Stomach (tissue), 19 donors: ENCODE measurements at places on chromosomes 11 and 22. TPM values are rescaled to one million over a fixed set of nuclear protein-coding genes. Genes with fewer than 3 reads are reported as not detected.

DNA sequence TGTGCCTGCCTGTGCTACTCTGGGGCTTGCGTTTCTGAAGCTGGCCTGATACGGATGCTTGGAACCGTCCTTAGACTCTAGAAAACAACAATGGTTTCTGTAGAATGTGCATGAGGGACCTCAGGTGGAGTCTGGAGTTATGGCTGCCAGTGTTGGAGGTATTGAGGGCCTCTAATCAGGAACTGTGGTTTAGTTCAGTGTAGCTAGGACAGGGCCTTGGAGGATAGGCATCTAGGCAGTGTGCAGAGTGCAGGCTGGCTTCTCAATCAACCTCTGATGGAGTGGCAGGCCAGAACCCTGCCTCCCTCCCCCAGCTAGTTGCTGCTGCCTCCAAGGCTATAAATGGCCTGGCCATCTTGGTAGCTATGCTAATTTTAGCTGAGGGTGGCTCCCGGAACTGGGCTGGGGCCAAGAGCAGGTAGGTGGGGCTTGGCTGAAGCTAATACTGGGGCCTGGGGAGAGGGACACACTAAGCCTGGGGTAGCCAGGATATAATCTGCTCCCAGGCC, 4.0 kb downstream of the STIM1 start:
- H3K4me1 ChIP-seq = peaks cover 80% of the 10 kb centered on the region
- H3K36me3 ChIP-seq = no peaks in the 10 kb centered on the region
- DNase-seq = peak; percentile 73
- no peaks in the 10 kb centered on the region for H3K27me3 ChIP-seq

Gene ADORA2A
- 0.58 TPM for total RNA-seq

GRCh38 chr11:95524314-95525036, 265.1 kb downstream of the FAM76B start:
- no peaks in the 10 kb centered on the region for H3K4me1 ChIP-seq
- H3K27ac ChIP-seq = no peak overlapping the region
- no peaks in the 10 kb centered on the region for H3K27me3 ChIP-seq
- DNase-seq = peak; percentile 38
- H3K36me3 ChIP-seq = no peaks in the 10 kb centered on the region

DNA sequence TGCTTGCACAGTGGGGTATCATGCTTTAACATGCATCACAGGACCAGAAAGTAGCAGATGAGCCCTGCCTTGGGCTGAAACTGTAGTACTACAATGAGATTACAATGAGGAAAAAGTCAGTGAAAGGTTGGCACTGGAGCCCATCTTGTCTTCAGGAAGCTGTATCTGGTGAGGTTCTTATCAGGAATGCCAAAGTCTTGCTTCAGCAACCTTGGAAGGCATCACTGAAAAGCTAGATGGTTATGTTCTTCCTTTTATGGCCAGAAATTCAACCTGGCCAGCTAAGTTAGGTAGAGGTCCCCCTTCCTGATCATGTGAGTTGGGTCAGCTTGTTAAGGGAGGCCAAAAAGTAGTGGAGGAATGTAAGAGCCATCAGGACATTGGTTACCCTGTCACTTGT, 254.0 kb upstream of the FAT3 start:
- no peaks in the 10 kb centered on the region for H3K27me3 ChIP-seq
- H3K27ac ChIP-seq = no peak overlapping the region
- no peaks in the 10 kb centered on the region for H3K4me1 ChIP-seq
- no peaks in the 10 kb centered on the region for H3K36me3 ChIP-seq
- no peak for DNase-seq

Gene CHRM1
- 4.3 TPM for total RNA-seq

DNA sequence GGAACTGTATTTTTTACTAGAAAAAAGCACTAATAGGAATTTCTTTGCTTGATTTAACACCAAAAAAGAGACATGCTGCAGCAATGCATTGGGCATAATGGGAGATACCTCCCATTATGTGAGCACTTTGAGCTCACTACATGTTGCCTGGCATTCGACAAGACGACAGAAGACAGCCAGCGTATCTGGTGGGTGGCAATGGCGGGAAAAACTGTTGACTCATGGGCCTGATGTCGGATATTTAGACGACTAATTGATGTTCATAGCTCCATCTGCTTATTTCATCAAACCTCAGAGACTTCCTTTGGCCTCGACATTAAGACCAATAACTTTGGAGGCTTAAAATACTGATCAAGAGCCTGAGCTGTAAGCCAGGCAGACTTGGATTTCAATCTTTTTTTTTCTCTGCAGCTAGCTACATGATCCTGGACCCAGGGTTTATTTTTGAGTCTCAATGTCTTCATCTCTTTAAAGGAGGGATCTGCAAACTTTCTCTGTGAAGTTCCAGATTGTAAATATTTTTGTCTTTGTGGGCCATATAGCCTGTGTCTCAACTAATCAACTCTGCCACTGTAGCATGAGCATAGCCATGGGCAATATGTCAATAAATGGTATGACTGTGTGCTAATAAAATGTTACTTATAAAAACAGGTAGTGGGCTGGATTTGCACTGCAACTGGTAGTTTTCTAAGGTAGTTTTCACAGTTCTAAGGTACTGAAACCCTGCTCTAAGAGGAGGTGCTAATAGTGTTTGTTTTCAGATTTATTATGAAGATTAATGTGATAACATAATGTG, 375.1 kb downstream of the METTL15 start:
- H3K4me1 ChIP-seq = no peaks in the 10 kb centered on the region
- H3K36me3 ChIP-seq = no peaks in the 10 kb centered on the region
- no peak overlapping the region for H3K27ac ChIP-seq
- H3K4me3 ChIP-seq = no peak overlapping the region

Gene HTR3A
- not detected for total RNA-seq

- peaks cover 83% of the 10 kb centered on the region for H3K4me1 ChIP-seq
- DNase-seq = peak; percentile 52
- peaks cover 8% of the 10 kb centered on the region for H3K36me3 ChIP-seq
- no peaks in the 10 kb centered on the region for H3K27me3 ChIP-seq
- peak overlapping the region; percentile 26 for H3K4me3 ChIP-seq
- peak overlapping the region; percentile 60 for H3K27ac ChIP-seq
Measured at GRCh38 chr11:65591939-65592857, 3.4 kb downstream of the KCNK7 start.

DNA sequence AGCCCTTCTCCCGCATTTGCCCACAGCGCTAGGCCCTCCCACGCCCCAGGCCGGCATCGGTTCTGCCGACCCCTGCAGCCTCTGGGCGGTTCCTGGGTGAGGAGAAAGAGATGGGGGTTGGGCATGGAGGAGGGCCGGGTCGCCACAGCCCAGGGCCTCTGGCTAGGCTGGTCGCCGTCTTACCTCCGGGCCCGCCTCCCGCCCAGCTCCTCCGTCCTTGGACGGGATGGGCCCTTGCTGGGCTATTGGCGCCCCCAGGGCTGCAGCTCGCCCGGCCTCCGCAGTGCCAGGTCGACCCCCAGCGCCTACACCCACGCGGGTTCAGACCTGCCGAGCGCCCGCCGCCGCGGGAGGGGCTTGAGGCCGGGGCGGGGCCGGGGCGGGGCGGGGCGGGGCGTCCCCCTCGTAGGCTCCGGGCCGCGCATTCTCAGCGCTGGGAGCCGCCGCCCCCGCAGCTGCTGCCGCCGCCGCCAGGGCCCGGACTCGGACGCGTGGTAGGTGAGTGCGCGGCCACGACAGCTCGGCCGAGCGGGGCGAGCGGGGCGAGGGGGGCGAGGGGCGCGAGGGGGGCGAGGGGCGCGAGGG, at the start of gene CD151:
CD151 (plus strand) TSS at position 424 of the 585 bp plus-strand sequence. CDS start 3,118 bp downstream, outside the sequence.
- peaks cover 19% of the 10 kb centered on the region for H3K36me3 ChIP-seq
- peaks cover 94% of the 10 kb centered on the region for H3K4me1 ChIP-seq

Gene SHANK3
- 4.8 TPM for total RNA-seq

GRCh38 chr11:70717936-70718595, 319.7 kb downstream of the CTTN start:
- H3K4me1 ChIP-seq = no peaks in the 10 kb centered on the region
- no peak overlapping the region for H3K4me3 ChIP-seq
- H3K36me3 ChIP-seq = no peaks in the 10 kb centered on the region
- H3K27ac ChIP-seq = no peak overlapping the region

- H3K4me3 ChIP-seq = no peak overlapping the region
- H3K4me1 ChIP-seq = no peaks in the 10 kb centered on the region
- H3K27ac ChIP-seq = no peak overlapping the region
Measured at GRCh38 chr22:36171941-36172340, 11.4 kb upstream of the APOL3 start.

- H3K4me3 ChIP-seq = no peak overlapping the region
- H3K36me3 ChIP-seq = no peaks in the 10 kb centered on the region
- DNase-seq = no peak
- no peak overlapping the region for H3K27ac ChIP-seq
Measured at GRCh38 chr11:28939381-28939780, 831.2 kb downstream of the METTL15 start.

Gene PTGDR2
- 67.8 TPM for total RNA-seq

Gene CHST1
- total RNA-seq = not detected

GRCh38 chr22:44482776-44483175, 15.3 kb downstream of the RTL6 start:
- DNase-seq = no peak
- H3K27me3 ChIP-seq = no peaks in the 10 kb centered on the region
- no peak overlapping the region for H3K4me3 ChIP-seq
- peaks cover 3% of the 10 kb centered on the region for H3K36me3 ChIP-seq
- H3K27ac ChIP-seq = no peak overlapping the region

DNA sequence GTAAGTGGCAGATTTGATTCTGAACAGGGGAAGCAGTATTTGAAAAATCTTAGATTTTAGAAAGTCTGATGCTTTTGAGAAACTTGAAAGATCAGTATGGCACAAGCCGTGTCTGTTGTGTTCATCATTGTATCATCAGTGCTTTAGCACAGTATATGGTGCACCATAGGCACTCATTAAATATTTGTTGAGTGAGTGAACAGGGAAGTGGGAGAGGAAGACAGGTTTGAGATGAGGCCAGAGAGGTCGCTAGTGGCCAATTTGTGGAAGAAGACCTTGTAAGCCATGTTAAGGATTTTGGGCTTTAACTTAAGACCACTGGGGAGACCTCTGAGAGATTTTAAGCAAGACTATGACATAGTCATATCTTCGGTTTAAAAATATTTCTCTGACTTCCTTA, 12.9 kb downstream of the CHEK1 start:
- no peak overlapping the region for H3K4me3 ChIP-seq
- H3K27me3 ChIP-seq = no peaks in the 10 kb centered on the region
- H3K36me3 ChIP-seq = peaks cover 20% of the 10 kb centered on the region
- no peak overlapping the region for H3K27ac ChIP-seq
- H3K4me1 ChIP-seq = no peaks in the 10 kb centered on the region

DNA sequence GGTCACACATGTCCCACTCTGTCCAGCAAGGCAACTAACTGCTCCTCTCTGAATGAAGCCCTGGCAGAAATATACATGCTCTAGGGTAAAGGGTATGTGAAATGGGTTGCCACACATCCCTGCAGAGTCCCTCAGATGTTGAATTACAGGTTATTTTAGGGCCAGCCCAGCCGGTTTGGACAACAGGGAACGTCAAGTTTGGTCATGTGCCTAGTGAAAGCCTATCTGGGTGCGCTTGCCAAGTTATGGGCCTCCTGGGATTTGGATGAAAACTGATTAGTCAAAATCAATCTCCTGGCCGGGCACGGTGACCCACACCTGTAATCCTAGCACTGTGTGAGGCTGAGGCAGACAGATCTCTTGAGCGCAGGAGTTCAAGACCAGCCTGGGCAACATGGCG, 10.4 kb downstream of the AP1B1 start:
- no peak overlapping the region for H3K4me3 ChIP-seq
- peak; percentile 80 for DNase-seq
- peak overlapping the region; percentile 20 for H3K27ac ChIP-seq
- H3K27me3 ChIP-seq = no peaks in the 10 kb centered on the region
- peaks cover 34% of the 10 kb centered on the region for H3K36me3 ChIP-seq
- peaks cover 22% of the 10 kb centered on the region for H3K4me1 ChIP-seq

- H3K27ac ChIP-seq = peak overlapping the region; percentile 95
- no peaks in the 10 kb centered on the region for H3K36me3 ChIP-seq
- H3K4me3 ChIP-seq = peak overlapping the region; percentile 71
- H3K4me1 ChIP-seq = peaks cover 55% of the 10 kb centered on the region
Measured at GRCh38 chr11:73308961-73309919, 1.2 kb downstream of the ARHGEF17 start.

DNA sequence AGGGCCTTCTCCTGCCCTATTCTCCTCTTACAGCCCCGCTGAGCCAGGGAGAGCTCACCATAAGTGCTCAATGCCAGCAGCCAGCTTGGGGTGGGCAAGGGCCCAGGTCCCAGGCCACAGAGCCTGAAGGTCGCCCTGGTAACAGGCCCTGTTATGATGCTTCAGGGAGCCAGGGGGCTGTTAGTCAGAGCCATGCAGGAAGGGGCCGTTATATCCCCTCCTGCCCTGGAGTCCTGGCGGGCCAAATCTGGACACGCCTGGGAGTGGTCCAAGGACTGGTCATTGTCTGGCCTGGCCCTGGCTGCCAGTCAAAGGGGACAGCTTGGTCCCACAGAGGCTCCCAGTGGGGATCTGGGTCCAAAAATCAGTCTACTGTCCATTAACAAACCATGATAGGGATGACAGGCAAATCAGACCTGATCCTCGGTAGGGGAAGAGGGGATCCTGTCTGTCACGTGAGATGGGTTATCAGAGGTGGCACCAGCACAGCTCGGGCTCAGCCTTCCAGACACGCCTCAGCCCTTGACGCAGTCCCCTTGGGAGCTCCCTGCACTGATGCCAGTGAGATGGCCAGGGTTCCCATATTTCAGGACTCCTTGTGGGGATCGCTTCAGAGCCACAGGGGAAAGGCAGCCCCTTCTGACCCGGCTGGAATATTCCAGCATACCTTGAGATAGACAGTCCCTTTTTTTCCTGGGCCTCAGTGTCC, 55.9 kb downstream of the LRRC32 start:
- H3K27ac ChIP-seq = peak overlapping the region; percentile 49
- H3K4me1 ChIP-seq = peaks cover 8% of the 10 kb centered on the region
- no peaks in the 10 kb centered on the region for H3K36me3 ChIP-seq
- H3K27me3 ChIP-seq = no peaks in the 10 kb centered on the region

- no peaks in the 10 kb centered on the region for H3K36me3 ChIP-seq
- no peak overlapping the region for H3K4me3 ChIP-seq
- no peak overlapping the region for H3K27ac ChIP-seq
- H3K4me1 ChIP-seq = peaks cover 6% of the 10 kb centered on the region
Measured at GRCh38 chr11:2212411-2213251, 41.0 kb upstream of the TH start.

- peaks cover 41% of the 10 kb centered on the region for H3K4me1 ChIP-seq
- no peaks in the 10 kb centered on the region for H3K36me3 ChIP-seq
- no peak for DNase-seq
- no peaks in the 10 kb centered on the region for H3K27me3 ChIP-seq
- H3K27ac ChIP-seq = no peak overlapping the region
Measured at GRCh38 chr11:78158987-78159652, 19.7 kb upstream of the ALG8 start.

DNA sequence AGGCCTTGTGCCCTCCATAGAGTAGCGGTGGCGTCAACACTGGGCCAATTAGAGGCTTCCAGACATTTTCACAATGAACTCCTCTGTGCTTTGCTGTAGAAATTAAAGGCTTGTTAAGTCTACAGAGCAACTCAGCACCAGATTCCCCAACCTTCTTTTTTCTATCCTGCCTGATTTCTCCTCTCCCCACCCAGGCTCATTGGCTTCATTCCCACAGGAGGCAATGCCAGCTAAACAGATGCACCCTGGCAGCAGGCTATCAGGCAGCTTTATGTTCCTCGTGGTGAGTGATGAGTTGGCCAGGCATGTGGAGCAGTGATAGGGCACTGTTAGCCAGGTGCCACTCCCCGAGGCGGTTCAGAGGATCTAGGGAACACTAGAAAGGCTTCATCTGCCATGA, 4.8 kb downstream of the DIXDC1 start:
- no peaks in the 10 kb centered on the region for H3K27me3 ChIP-seq
- peaks cover 59% of the 10 kb centered on the region for H3K4me1 ChIP-seq
